ENCODE measurements at places on chromosomes 6 and 20.

DNA sequence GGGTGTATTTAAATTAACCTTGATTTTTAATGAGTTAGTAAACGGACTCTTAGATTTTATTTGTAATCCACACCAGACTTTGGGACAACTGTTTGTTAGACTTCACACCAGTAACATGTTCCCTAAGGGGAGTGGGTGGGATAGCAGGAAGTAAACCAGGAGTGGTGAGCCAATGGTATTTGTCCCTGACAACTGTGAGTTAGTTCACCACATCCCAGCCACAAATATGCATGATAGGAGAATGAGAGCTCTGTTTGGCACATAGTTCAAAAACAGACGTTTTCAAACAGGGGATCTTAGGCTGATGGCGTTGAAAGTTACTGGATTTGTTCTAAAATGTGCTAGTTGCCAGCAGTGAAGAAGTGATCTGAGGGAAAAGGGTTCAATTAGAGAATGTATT, 18.7 kb upstream of the COL10A1 start:
- no peak for DNase-seq

DNA sequence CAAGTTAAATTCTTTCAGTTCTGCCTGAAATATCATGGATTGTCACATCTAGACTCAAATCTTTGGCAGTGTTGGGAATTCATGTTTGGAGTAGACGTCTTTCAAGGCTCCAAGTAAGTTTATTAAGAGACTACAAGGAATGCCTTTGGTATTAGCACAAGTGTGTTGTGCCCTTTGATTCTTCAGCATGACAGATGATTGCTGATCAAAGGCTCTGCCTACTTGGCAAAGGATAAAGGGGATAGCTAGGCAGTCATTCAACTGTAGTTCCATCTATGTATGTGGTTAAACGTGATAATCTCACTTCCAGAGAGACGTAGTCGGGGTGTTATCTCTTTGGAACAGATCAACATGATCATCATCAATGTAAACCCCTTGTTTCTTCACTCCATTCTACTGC, 86.2 kb downstream of the SPTLC3 start:
- DNase-seq: no peak

- DNase-seq: no peak
Observed at GRCh38 chr20:9441948-9442347, 72.4 kb upstream of the LAMP5 start.

- no peak for DNase-seq
Observed at GRCh38 chr6:134221250-134221649, 96.7 kb downstream of the SGK1 start.

DNA sequence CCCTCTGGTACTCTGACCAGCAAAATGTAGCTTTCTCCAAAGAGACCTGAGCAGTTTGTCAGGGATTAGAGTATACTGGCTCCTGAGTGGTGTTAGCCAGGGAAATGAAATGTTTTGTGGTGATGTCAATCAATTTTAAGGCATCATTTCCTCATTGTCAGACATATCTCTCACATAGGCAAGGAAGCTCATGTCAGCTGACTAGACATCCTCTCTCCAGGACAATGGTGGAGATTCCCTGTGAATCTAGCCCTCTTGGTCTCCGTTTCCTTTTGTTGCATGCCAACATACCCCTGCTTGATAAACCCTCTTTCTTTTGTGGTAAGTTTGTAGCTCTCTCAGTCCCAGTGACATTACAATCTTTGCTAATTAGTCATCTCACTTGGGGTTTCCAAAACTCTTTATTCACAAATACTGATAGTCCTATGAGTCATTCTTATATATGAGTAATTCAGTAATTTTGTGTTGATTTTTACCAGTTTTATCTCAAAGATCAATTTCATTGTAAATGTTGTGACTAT, 135.6 kb upstream of the PTPRK start:
- no peak for DNase-seq

DNA sequence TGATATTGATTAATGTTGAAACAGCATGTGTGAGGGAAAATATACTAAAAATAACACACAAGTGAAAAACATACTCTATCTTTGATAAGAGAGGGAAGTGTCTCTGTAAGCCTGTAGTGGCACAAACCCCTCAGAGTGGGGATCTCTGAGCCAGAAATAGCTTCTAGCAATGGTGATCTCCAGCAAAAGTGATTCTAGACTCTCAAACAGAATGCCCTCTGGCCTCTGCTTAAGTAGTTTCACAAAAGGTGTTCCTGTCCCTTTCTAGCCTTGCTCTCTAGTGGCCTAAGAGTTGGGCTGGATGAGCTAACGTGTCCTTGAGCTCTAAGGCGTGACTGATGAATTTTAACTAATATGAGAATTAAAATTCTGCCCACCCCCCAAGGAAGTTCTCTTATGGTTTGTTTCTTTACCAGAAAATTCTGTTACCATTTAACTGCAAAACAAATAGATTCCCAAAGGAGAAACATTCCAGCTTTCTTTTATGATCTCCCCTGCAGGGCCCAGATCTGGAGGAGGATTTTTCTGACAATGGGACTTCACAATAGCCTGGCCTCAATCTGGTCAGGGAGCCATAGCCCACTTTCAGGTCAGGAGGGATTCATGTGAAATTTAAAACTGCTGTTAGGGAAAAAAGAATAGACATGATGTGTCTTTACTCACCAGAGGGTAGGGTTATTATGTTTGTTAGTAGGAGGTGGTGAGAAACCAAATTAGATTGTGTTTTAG, 182.5 kb upstream of the LAMP5 start:
- no peak for DNase-seq

GRCh38 chr20:51042657-51043247, 19.8 kb upstream of the KCNG1 start:
- no peak for DNase-seq

DNA sequence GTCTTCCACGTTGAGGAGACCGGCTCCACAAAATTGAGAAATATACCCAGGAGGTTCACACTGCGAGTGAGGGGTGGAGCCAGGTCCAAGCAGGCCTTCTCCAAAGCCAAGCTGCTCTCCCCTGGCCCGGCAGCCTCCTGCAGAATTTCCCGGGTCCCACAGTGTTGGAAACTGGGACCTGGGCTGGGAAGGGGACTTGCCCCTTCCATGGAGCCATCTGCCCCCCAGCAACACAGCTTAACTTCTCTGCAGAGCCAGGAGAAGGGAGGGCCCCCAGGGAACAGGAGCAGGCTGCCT, 35.4 kb downstream of the MDFI start:
- DNase-seq: no peak

All from activated T-cell treated with anti-CD3 and anti-CD28 coated beads for 4 hours (primary cell).